ENCODE measurements at places on chromosomes 6 and 20.

DNA sequence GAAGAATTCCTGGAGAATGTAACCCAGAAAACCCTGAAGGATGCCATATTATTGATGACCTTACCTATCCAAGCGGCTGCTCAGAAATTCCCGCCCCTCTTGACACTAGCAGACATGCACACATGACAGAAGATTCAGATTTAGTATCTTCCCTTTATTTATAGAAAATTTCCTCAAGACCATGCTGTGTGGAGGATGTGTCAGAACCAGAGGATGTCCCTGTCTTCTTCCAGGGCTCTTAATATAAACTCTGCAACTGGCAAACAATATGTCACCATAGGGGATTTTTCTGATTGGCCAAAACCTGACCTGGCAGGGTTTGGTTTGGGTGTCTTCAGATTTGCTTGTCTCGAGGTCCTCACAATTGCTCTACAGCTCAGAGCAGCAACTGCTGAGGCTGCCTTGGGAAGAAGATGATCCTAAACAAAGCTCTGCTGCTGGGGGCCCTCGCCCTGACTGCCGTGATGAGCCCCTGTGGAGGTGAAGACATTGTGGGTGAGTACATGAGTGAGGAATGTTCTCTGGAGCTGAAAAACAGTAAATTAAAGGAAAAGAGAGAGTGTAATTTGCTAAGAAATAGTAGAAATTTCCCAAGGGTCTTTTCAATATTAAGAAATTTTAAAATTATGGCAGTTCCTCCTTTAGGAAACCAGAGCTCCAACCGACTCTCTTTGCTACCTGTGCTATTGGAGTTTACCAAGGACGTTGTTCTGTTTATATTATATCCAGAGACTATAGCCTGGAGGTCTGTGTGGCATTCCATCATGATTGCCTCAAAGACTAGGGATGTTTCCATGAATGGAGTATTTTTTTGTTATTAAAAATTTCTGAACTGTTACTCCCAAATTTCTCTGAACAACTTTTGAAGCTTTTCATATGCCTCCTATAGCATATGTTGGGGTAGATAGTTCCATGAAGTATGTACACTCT is at the start of gene HLA-DQA2:
HLA-DQA2 (plus strand) TSS at position 361 of the 930 bp plus-strand sequence; CDS start at position 414, 53 bp downstream.
- DNase-seq = no peak

- DNase-seq = peak; percentile 27
Observed at GRCh38 chr20:4161401-4162251, 146.3 kb upstream of the RNF24 start.

DNA sequence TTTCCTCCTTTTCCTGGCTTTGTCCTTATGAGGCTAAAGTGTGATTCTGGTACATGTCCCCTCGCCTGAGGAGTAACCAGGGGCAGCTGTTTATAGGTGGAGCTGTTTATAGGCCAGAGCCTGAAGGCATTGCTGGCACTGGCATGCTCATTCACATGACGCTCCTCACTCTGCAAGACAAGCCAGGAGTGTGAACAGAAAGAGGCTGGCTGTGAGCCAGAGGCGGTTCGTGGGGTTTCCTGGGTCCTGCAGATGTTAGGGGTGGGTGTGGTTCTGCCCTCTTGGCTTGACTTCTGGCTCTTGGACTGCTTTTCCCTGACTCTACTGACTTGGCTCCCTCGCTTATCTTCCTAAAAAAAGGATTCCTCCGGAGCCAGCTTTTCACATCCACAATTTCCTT is 12.8 kb upstream of the MDFI start:
- no peak for DNase-seq

GRCh38 chr6:137311940-137312339 is 92.8 kb upstream of the IFNGR1 start:
- DNase-seq = no peak

GRCh38 chr6:135358251-135358821 is 139.2 kb downstream of the AHI1 start:
- DNase-seq = no peak

DNA sequence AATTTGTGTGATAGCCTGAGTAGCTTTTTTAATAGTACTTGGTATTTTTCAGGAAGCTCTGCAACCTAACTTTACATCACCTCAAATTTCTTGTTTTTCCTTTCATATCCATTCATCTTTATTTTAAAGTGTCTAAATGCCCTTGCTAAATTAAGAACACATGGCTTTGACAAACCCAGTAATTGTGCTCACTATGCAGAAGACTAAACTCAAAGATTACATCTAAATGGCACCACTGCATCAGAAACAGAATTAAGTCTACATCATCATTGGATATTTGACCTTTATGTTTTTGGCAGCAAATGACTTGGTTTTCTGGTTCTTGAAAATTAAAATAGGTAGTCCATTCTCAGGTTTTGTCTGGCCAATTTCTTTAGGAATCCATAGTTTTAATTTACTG is 69.6 kb upstream of the HDGFL1 start:
- DNase-seq = no peak

DNA sequence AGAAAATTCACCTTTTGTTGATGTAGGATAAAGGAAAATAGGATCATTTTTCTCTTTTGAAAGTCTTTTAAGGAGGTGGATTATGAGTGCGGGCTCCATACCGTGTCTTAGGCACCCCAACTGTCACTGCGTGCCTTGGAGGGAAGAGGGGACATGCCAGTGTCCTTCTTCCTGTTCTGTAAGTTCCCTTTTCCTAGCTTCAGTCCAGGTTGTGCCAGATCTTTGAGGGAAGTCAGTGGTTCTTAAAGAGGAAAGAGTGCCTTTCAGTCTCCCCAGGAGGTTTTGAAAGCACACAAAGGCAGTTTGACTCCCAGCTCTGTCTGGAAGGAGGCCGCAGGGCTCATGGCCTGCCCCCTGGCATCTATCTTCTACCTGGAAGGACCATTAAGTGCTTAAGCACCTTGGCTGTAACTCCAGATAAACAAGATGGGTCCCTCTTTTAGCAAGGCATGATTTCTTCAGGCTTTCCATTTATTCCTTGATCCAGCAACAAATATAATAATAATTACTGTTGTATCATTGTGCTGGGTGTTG is 13.0 kb downstream of the EFCAB8 start:
- no peak for DNase-seq

DNA sequence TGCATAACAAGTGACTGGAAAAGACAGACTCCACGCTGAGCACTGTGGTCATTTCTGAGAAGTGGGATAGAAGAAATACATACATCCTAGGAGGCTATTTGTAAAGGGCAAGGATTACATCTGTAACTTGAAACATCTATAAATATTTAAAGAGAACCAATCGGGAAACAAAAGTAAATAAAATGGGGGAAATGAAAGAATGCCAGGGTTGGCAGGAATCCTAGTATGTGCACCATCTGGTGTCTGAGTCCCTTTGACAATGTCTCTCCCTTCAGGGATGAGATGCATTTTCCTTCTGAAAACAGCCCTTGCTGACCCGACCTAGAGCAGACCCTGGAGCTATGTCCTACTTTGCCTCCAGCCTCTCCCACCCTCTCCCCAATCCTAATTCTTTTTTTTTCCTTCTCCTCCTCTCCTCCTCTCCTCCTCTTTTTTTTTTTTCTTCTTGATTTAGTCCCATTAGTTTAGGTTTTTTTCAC is 53.2 kb downstream of the VSTM2L start:
- DNase-seq = no peak

DNA sequence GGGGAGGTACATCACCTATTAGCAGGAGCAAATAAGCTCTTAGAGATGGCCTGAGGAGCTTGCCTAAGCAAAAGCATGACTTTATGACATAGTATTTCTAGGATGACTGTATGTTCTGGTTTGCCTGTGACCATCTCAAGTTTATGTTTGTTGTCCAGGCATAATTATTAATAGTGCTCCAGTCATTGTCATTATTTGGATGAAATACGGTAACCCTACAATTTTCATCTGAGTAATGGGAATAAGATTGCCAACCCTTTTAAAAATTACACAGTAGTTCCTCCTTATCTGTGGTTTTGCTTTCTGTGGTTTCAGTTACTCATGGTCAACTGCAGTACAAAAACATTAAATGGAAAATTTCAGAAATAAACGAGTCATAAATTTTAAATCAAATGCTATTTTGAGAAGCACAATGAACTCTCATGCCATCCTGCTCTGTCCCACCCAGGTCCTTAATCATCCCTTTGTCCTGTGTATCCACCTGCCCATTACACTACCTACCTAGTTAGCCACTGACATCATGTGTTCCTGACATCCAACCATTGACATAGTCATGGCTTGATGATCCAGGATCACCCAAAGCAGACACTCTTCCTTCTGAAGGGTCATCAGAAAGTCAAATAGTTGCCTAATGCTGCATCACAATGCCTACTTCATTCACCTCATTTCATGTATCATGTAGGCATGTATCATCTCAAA is 27.0 kb upstream of the TFB1M start:
- DNase-seq = no peak

All from activated CD4-positive, alpha-beta T cell treated with anti-CD3 and anti-CD28 coated beads, Interleukin-2, amount 10 ng/mL, durations not matched to agents 7 days and 5 days (primary cell).